ENCODE measurements at places on chromosomes 1 and 21.

- no peaks in the 10 kb centered on the region for H3K4me1 ChIP-seq
- H3K36me3 ChIP-seq, result no peaks in the 10 kb centered on the region
- no peak for DNase-seq
- no peaks in the 10 kb centered on the region for H3K27me3 ChIP-seq
These were observed 178.8 kb downstream of the SYT2 start for GRCh38 chr1:202531472-202531811.

- H3K4me3 ChIP-seq, result no peak overlapping the region
- H3K4me1 ChIP-seq, result peaks cover 10% of the 10 kb centered on the region
- no peak for DNase-seq
- peaks cover 32% of the 10 kb centered on the region for H3K36me3 ChIP-seq
- no peak overlapping the region for H3K27ac ChIP-seq
- no peaks in the 10 kb centered on the region for H3K27me3 ChIP-seq
These were observed 5.8 kb downstream of the TMEM240 start for GRCh38 chr1:1534401-1535154.

GRCh38 chr1:112393631-112393974, 2.4 kb upstream of the CTTNBP2NL start:
- no peaks in the 10 kb centered on the region for H3K36me3 ChIP-seq
- H3K4me1 ChIP-seq, result peaks cover 11% of the 10 kb centered on the region
- no peak for DNase-seq
- peak overlapping the region; percentile 78 for H3K27ac ChIP-seq
- H3K27me3 ChIP-seq, result no peaks in the 10 kb centered on the region
- no peak overlapping the region for H3K4me3 ChIP-seq

GRCh38 chr1:36520771-36521420, 38.2 kb upstream of the CSF3R start:
- H3K27me3 ChIP-seq, result no peaks in the 10 kb centered on the region
- DNase-seq, result no peak
- H3K4me3 ChIP-seq, result no peak overlapping the region
- H3K4me1 ChIP-seq, result no peaks in the 10 kb centered on the region
- no peaks in the 10 kb centered on the region for H3K36me3 ChIP-seq
- H3K27ac ChIP-seq, result no peak overlapping the region

All from IMR-90 (cell line).